ENCODE measurements at places on chromosomes 5 and 9. TPM values are rescaled to one million over a fixed set of nuclear protein-coding genes. Genes with fewer than 3 reads are reported as not detected.

Gene NEURL1B
- total RNA-seq: 1.1 TPM

Gene PTAR1
- 55.2 TPM for total RNA-seq

Gene FOXD4L6
- total RNA-seq: under 0.01 TPM

Gene EGFL7
- 38.5 TPM for total RNA-seq

Gene GRAMD2B
- total RNA-seq: 12.8 TPM

Gene IL13
- not detected for total RNA-seq

Gene ZFP2
- total RNA-seq: 0.60 TPM

Gene OLFM1
- total RNA-seq: 0.15 TPM

Gene ZNF462
- 15.3 TPM for total RNA-seq

Gene HDHD3
- 6.2 TPM for total RNA-seq

Gene PCBD2
- 2.2 TPM for total RNA-seq

Gene ZDHHC11B
- 0.12 TPM for total RNA-seq

Gene ZBED3
- total RNA-seq: under 0.01 TPM

Gene CLIC3
- total RNA-seq: 4.6 TPM

Gene NXNL2
- 0.45 TPM for total RNA-seq

Gene LEAP2
- total RNA-seq: 0.08 TPM

Gene HTR1A
- not detected for total RNA-seq
